Upper lobe of right lung (tissue), 1 donor: ENCODE measurements at places on chromosomes 4 and X. TPM values are rescaled to one million over a fixed set of nuclear protein-coding genes. Genes with fewer than 3 reads are reported as not detected.

DNA sequence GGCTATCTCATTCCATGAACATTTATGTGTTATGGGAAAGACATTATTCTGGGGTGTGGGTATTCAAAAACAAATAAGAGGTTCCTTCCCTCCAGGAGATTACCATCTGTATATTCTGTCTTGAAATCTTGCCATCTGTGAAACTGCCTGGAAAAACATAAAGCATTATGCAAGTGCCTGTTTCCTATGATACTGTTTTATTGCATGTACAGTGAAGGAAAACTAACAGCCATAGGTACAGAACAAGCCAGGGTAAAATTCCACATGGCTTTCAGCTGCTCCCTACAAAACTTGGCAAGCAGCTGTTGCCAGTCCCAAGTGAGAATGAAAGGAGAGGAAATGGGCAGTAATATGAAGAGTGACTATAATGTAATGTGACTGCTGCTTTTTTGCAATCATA is 136.0 kb downstream of the GUCY2F start:
- no peaks in the 10 kb centered on the region for H3K4me1 ChIP-seq
- no peak for DNase-seq
- H3K4me3 ChIP-seq, result no peak overlapping the region
- no peaks in the 10 kb centered on the region for H3K27me3 ChIP-seq
- H3K36me3 ChIP-seq, result no peaks in the 10 kb centered on the region

DNA sequence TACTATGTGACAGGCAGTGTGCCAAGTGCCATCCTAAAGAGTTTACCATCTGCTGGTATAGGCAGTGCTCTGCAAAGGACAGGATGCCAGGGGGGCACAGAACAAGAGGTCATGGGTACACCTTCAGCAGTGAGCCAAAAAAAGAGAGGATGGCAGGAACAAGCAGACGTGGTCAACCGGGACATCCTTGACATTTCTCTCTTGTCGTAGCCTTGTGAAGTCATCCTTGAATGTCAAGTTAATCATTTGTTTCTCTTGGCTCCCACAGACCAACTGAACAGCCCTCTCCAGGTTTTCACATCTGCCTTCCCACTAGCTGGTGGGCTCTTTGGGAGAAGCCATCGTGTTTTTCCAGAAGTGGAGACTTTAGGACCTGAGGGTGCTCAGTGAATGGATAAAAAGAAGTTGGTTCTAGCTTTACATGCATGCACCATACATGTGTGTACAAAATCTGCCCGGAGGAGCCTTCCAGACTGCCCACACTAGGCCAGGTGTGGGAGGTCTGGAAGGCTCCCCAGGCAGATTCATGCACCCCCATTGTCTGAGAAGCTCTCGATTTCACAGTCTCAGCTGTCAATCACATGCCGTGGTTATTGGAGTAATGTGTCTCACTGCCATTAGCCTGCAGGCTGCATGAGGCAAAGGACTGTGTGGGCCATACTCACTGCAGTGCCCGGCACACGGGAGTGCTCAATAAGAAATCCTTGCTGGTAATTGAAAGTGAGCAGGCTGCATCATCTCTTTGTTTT is 16.4 kb downstream of the PNMA6F start:
- DNase-seq, result no peak

DNA sequence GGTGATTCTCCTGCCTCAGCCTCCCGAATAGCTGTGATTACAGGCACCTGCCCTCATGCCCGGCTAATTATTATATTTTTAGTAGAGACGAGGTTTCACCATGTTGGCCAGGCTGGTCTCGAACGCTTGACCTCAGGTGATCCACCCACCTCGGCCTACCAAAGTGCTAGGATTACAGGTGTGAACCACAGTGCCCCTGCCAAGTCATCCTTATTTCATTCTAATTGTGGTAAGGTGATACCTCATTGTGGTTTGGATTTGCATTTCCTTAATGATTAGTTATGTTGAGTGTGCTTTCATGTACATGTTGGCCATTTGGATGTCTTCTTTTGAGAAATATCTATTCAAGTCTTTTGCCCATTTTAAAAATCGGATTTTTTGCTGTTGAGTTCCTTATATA is 93.0 kb downstream of the USP9X start:
- H3K27ac ChIP-seq, result no peak overlapping the region
- H3K4me1 ChIP-seq, result peaks cover 4% of the 10 kb centered on the region
- H3K27me3 ChIP-seq, result no peaks in the 10 kb centered on the region
- peaks cover 7% of the 10 kb centered on the region for H3K36me3 ChIP-seq
- no peak overlapping the region for H3K4me3 ChIP-seq

The DUX4 gene
- total RNA-seq, result not detected

GRCh38 chr4:125719987-125720386 is 405.2 kb downstream of the FAT4 start:
- no peak overlapping the region for H3K4me3 ChIP-seq
- H3K27ac ChIP-seq, result no peak overlapping the region
- no peaks in the 10 kb centered on the region for H3K27me3 ChIP-seq
- no peaks in the 10 kb centered on the region for H3K4me1 ChIP-seq
- no peaks in the 10 kb centered on the region for H3K36me3 ChIP-seq

The BRS3 gene
- not detected for total RNA-seq

GRCh38 chr4:170623899-170624298 is 534.1 kb upstream of the AADAT start:
- no peaks in the 10 kb centered on the region for H3K4me1 ChIP-seq
- DNase-seq, result no peak
- no peaks in the 10 kb centered on the region for H3K36me3 ChIP-seq

DNA sequence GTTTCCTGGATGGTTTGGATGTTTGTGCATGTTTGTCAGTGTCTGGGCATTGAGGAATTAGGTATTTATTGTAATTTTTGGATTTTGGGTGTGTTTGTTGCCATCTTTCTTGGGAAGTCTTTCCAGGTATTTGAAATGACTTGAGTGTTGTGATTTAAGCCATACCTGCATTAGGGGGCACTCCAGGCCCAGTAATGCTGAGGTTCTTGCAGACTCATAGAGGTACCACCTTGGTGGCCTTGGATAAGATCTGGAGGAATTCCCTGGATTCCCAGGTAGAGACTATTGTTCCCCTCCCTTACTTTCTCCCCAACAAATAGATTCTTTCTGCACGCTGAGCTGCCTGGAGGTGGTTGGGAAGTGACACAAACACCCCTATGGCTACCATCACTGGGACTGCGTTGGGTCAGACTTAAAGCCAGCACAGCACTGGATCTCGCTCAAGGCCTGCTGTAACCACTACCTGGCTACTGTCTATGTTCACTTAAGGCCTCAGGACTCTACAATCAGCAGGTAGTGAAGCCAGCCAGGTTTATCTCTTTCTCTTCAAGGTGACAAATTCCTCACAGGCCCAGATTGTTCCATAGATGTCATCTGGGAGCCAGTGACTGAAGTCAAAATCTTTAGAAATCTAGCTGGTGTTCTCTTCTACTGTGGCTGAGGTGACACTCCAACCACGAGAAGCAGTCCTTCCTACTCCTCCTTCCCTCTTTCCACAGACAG is 643.6 kb downstream of the PDHA2 start:
- no peaks in the 10 kb centered on the region for H3K36me3 ChIP-seq
- no peak for DNase-seq
- H3K4me1 ChIP-seq, result no peaks in the 10 kb centered on the region
- no peaks in the 10 kb centered on the region for H3K27me3 ChIP-seq
- no peak overlapping the region for H3K4me3 ChIP-seq
- H3K27ac ChIP-seq, result no peak overlapping the region

The GABRE gene
- 45.3 TPM for total RNA-seq

The MAB21L2 gene
- total RNA-seq, result not detected

DNA sequence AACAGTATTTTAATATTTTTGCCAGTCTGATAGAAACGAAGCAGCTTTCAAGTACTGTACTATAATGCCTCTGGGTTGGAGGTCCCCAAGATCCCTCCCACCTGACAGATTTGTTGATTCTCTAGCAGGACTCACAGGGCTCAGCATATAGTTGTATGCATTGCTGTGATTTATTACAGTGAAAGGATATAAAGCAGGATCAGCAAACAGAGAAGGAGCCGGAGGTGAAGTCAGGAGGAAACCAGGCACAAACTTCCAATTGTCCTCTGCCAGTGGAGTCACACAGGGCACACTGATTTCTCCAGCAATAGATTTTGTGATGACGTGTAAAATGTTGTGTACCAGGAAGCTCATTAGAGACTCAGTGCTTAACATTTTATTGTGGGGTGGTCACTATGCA is 19.0 kb downstream of the USP53 start:
- no peak for DNase-seq
- no peaks in the 10 kb centered on the region for H3K27me3 ChIP-seq

GRCh38 chr4:4810092-4810774 is 49.2 kb upstream of the MSX1 start:
- no peaks in the 10 kb centered on the region for H3K27me3 ChIP-seq
- H3K4me1 ChIP-seq, result no peaks in the 10 kb centered on the region
- no peaks in the 10 kb centered on the region for H3K36me3 ChIP-seq
- no peak for DNase-seq
- H3K4me3 ChIP-seq, result no peak overlapping the region

- no peaks in the 10 kb centered on the region for H3K4me1 ChIP-seq
These were observed 73.2 kb upstream of the TENM3 start for GRCh38 chr4:182169987-182170386.

The DCX gene
- not detected for total RNA-seq

DNA sequence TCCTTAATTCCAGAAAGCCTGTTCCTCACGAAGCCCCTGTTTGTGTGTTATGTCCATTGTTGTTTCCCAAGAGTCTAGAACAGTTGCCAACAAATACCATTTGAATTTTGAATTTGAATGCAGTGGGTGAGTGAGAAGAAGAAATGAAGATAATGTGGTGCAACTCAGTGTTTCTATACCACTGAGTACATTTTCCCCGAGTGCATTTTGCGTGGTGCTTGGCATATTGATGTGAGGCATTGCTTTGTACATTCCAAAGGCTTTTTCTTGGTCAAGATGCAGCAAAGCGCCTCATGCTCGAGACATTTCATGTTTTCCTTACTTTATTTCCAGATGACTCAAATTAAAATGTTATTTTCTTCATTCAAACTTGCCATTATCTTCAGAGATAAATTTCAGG is 253.1 kb upstream of the RPS6KA3 start:
- no peaks in the 10 kb centered on the region for H3K27me3 ChIP-seq
- no peaks in the 10 kb centered on the region for H3K36me3 ChIP-seq
- no peak overlapping the region for H3K4me3 ChIP-seq
- DNase-seq, result no peak
- H3K4me1 ChIP-seq, result no peaks in the 10 kb centered on the region

DNA sequence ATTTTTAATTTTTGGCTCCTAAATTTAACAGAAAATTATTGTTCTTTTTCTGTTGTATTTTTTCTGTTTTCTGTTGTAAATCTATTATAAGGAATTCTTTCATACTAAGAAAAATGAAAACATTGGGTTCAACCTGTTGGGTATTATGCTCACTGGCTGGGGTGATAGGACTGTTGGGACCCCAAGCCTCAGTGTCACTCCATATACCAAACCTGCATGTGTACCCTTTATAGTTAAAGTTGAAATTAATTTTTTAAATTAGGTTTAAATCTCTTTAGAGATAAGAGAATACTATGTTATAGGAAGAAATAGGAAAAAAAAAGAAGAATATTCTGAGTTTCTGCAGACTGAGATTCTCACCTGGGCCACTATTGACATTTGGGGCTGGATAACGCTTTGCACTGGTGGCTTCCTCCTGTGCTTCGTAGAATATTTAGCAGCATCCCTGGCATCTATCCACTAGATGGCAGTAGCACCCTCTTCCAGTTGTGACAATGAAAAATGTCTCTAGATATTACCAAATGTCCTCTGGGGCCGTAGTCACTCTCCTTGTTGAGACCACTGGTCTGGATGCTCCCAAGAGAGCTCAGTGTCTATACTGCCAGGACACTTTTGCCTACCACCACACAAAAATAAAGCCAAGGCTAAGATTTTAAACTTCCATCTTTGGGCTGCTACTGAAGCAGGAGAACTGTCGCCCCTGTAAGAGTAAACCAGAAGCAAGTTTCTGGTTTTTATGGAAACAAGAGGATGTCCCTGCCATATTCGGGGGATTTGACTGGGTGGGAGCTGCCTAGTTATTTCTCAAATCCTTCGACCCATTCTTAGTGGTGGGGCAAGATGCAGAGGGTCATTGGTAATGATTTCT is 22.4 kb upstream of the CLTRN start:
- no peak overlapping the region for H3K4me3 ChIP-seq
- H3K27me3 ChIP-seq, result no peaks in the 10 kb centered on the region
- no peak for DNase-seq
- H3K36me3 ChIP-seq, result peaks cover 13% of the 10 kb centered on the region

The ARHGAP36 gene
- total RNA-seq, result not detected

DNA sequence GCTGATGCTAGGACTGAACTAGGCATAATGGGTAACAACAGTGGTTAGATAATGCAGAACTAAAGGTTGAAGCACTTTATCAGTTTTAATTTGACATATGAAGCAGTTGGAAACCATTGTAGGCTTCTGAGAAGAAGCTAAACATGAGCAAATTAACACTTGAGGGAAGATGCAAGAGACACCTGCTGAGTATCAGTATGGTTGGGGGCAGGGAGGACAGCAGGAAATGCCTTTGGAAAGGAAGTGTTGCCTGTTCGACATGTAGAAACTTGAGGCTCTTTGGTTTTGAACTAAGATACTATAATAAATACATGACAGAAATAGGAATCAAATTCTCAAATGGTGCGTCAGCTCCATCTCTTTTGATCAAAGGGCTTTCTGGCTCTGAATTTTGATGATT is 115.6 kb downstream of the FHIP1A start:
- H3K27ac ChIP-seq, result no peak overlapping the region
- no peaks in the 10 kb centered on the region for H3K27me3 ChIP-seq

The CNKSR2 gene
- total RNA-seq, result 7.2 TPM

- H3K4me1 ChIP-seq, result no peaks in the 10 kb centered on the region
- H3K36me3 ChIP-seq, result no peaks in the 10 kb centered on the region
- no peak overlapping the region for H3K27ac ChIP-seq
- DNase-seq, result no peak
- H3K4me3 ChIP-seq, result no peak overlapping the region
These were observed 71.9 kb downstream of the AFF2 start for GRCh38 chrX:148572337-148572736.

GRCh38 chr4:127708985-127709384 is 21.2 kb upstream of the SLC25A31 start:
- no peak overlapping the region for H3K27ac ChIP-seq
- peaks cover 4% of the 10 kb centered on the region for H3K36me3 ChIP-seq
- H3K27me3 ChIP-seq, result no peaks in the 10 kb centered on the region
- peaks cover 4% of the 10 kb centered on the region for H3K4me1 ChIP-seq
- DNase-seq, result no peak

GRCh38 chr4:159444678-159445077 is 341.8 kb downstream of the RAPGEF2 start:
- H3K36me3 ChIP-seq, result no peaks in the 10 kb centered on the region
- no peaks in the 10 kb centered on the region for H3K27me3 ChIP-seq
- DNase-seq, result no peak
- no peaks in the 10 kb centered on the region for H3K4me1 ChIP-seq
- no peak overlapping the region for H3K4me3 ChIP-seq

The PGM2 gene
- 25.0 TPM for total RNA-seq
